ENCODE measurements at places on chromosomes 1 and 21. TPM values are rescaled to one million over a fixed set of nuclear protein-coding genes. Genes with fewer than 3 reads are reported as not detected.

The PRRX1 gene
- not detected for total RNA-seq

The IBA57 gene
- 8.9 TPM for total RNA-seq

The RIPK4 gene
- total RNA-seq: not detected

The RXFP4 gene
- not detected for total RNA-seq

The TSPAN2 gene
- total RNA-seq: 0.31 TPM

Data from activated CD8-positive, alpha-beta T cell treated with anti-CD3 and anti-CD28 coated beads, Interleukin-2, amount 10 ng/mL, durations not matched to agents 7 days and 5 days (primary cell).